Psoas muscle (tissue), 8 donors: ENCODE measurements at places on chromosomes 4 and X. TPM values are rescaled to one million over a fixed set of nuclear protein-coding genes. Genes with fewer than 3 reads are reported as not detected.

Gene MAGEB2
- not detected for polyA plus RNA-seq

Gene FAM200B
- 44.2 TPM for polyA plus RNA-seq

Gene IQCM
- not detected for polyA plus RNA-seq

Gene FREM3
- polyA plus RNA-seq: not detected

Gene CXCL11
- 0.15 TPM for polyA plus RNA-seq

Gene ADAMTS3
- polyA plus RNA-seq: 0.08 TPM

Gene CCSER1
- polyA plus RNA-seq: 0.06 TPM

Gene RNF150
- polyA plus RNA-seq: 1.6 TPM

Gene JADE3
- polyA plus RNA-seq: 1.6 TPM

Gene SUPT20HL1
- polyA plus RNA-seq: not detected

Gene SCML2
- polyA plus RNA-seq: 1.6 TPM

Gene UGT2A1
- polyA plus RNA-seq: not detected

Gene MAGEA12
- not detected for polyA plus RNA-seq

Gene ITIH6
- not detected for polyA plus RNA-seq

Gene ARHGAP4
- 5.8 TPM for polyA plus RNA-seq

Gene VCX2
- polyA plus RNA-seq: not detected

Gene PGRMC1
- 9.8 TPM for polyA plus RNA-seq

Gene TKTL2
- not detected for polyA plus RNA-seq

Gene EMD
- polyA plus RNA-seq: 91.6 TPM

Gene PYURF
- polyA plus RNA-seq: 99.7 TPM

Gene HSFX2
- 0.47 TPM for polyA plus RNA-seq

Gene NSUN7
- polyA plus RNA-seq: 0.03 TPM

Gene ASB9
- 0.69 TPM for polyA plus RNA-seq

Gene FGF13
- polyA plus RNA-seq: 15.6 TPM
